Gastroesophageal sphincter (tissue), 4 donors: ENCODE measurements at places on chromosomes 3 and 15. TPM values are rescaled to one million over a fixed set of nuclear protein-coding genes. Genes with fewer than 3 reads are reported as not detected.

Gene DCLK3
- 0.62 TPM for total RNA-seq

Gene ANKRD34C
- total RNA-seq: not detected

Gene THPO
- total RNA-seq: not detected

Gene IRAK2
- total RNA-seq: 2.2 TPM

Gene GRAMD1C
- total RNA-seq: 0.54 TPM

Gene MYEF2
- total RNA-seq: 23.1 TPM

Gene FSD2
- not detected for total RNA-seq

Gene ADPRH
- 19.3 TPM for total RNA-seq

Gene SCAANT1
- not detected for total RNA-seq

DNA sequence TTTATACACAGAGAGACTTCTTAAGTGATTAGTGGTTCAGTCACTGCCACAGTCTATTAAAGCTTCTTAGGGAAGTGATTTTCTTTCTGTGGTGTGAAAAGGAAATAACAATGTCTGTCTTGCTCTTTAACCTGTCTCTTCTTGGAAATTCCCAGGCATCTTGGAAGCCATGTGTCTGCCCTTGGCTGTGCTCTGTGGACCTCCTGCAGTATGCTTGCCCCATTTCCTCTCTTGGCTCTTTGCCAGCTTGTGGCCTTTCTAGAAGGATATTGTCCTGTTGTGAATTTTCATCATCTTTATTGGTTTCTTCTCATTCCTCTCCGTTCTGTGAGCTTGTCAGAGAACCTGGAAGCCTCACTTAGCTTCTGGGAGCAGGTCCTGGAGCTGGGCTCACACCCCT, 338.4 kb upstream of the C2CD4B start:
- ATAC-seq: no peak

DNA sequence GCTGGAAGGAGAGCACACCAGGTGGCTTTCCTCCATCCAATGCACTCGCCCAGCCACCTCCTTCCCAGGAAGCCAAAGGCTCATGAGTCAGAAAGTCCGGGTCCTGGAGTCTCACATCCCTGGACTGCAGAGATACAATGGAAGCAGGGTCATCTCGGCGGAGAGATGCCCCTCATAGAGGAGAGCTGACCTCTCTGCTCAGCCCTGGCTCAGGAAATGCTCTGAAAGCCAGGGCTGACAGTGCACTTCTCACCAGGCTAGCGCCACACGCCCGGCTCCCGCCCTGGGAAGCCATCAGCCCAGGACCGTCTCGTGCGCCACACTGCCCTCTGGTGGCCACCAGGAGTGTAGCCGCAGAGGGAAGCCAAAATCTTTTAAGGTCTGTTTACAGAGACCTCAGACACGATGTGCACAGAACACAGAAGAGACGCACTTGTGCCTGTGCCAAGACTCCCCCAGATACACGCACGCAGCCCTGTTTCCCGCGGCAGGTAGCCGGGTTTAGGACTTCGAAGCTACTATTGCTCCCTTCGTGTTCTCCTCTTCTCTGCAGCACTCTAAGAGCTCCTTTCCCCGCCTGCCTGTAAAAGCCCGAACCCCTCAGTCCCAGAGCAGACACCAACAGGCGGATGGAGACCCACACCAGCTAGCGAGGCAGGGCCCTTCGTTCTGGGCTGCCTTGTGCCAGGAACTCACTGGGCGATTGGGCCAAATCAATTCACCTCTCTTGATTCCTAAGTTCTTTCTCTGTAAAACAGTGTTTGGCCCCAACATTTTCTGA, 9.7 kb downstream of the NTRK3 start:
- ATAC-seq: peak; percentile 82

DNA sequence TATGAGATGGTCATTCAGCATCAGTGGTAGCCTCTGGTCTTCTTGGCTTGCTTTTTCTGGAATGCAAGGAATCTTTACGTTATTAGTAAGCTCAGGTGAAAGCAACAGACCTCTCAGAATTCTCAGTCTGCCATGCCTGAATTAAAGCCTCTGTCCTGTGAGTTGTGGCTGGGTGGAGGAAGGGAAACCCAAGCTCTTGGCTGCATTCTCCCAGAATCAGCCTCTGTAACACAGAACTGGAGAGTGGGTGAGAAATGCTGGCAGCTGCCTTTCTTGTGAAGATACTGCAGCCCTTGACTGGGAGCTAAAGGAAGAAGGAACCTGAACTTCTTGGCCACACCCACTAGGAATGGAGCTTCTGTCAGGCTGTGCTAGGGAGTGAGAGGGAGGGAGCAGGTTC, 505.8 kb downstream of the EPHA3 start:
- ATAC-seq: no peak

- no peak for ATAC-seq
Measured at GRCh38 chr3:114424337-114424736, 130.5 kb downstream of the TIGIT start.

DNA sequence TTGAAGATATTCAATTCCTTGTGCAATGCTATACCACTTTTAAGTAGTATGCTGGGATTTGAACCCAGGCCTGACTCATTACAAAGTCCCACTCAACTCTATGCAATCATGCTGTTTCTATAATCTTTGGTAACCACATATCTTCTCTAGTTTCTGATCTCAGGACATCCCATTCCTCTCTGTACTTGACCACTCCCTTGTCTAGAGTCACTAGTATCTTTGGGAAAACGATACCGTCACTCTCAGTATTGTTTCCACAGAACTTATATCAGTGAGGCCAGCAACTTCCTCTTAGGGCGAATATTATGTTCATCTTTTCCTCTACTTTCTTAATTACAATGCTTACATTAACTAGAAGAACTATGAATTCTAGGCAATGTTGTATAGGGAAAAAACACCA, 137.3 kb upstream of the TSPAN3 start:
- ATAC-seq: no peak

GRCh38 chr3:142889212-142890014, 530 bp upstream of the PCOLCE2 start:
- ATAC-seq: no peak

DNA sequence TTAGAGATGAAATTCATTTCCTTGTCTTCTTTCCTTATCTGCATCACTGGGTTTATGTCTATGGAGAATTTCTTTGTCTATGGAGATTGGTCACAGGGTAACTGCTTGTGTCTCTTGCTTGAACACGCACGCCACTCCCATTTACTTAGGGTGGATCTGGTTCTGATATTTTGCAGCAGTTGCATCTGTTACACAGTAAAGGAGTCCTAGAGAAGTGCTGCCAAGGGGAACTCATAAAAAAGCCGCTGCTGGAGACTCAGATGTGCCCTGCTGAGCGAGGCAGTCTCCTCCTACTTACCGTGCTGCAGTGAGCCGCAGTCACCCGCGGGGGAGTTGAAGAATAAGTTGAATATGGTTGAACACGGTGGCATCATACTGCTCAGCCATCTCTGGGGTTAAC, 105.2 kb upstream of the KLHL25 start:
- no peak for ATAC-seq

DNA sequence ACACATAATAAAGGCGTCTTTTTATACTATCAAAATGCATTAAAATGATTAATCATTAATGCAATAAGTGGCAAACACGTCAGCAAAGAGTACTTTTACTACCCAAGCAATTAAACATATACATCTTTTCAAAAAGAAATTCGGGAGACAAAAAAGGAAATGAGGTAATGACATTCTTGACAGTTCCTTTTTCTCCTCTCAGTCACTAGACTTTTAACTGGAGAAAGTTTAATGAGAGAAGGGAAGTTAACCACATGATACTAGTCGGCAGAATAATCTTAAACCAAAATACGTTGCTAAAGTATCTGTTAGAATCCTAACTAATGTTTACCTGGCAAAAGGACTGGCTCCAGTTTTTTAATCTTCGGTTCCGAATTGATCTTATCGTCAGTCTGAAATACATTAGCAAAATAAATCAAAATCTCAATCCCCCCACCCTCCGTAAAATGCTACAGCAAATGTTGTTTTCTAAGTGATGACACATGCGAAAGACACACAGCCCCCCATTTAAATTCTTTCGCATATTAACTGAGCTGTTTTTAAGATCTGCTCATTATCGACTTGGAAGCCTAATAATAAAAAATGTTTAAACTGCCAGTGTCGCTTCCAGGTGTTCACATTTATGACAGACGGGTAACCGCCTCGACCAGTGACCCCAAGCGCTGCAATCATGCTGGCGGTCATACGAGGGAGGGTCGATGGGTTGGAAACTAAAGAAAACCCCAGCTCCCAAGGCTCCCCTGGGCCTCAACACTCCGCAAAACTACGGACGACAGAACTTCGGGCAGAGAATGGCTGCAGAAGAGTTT, 778 bp downstream of the MTMR10 start:
- no peak for ATAC-seq

DNA sequence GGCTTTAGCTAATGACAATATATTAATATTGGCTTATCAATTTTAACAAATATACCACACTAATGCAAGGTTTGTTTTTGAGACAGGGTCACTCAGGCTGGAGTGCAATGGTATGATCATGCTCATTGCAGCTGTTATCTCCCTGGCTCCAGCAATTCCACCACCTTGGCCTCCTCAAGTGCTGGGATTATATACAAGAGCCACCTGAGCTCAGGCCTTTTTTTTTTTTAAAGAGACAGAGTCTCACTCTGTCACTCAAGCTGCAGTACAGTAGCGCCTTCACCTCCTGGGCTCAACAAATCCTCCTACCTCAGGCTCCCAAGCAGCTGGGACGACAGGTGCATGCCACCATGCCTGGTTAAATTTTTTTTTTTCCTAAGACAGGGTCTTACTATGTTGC, 11.7 kb downstream of the DLG1 start:
- no peak for ATAC-seq

GRCh38 chr15:89656116-89656815, 999 bp upstream of the KIF7 start:
- ATAC-seq: no peak

- peak; percentile 43 for ATAC-seq
Measured at GRCh38 chr3:186534113-186534669, 10.0 kb downstream of the CRYGS start.

DNA sequence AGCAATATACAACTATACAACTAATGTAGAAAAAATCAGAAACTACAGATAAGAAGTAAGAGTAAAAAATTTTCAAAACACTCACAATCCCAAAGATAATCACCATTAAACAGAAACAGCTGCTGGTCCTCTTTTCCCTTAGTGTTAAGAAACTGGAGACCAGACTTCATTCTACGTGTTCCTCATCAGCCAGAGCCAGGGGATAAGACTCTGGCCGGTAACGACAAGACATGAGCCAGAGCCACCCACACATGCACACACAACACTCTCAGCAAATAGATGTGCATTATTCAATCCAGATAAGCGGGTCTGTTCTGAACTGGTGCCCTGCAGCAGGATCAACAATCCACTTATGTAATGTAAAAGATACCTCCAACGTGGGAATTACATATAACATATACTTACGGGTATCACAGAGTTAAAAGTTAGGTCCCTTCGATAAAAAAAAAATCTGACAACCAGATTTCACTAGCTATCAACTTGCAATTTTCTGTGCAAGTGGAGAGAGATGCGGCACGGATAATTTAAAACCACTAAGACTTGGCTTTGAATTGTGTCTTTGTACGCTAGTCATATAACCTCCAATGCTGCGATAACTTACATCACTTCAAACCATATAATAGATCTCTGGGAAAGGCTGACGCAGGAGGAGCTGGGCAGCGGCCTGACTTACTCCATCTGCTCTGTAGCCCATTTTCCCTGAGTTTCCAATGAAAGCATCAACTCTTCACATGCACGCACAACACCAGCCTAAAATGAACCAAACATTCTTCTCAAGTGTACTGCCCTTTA, 17.8 kb downstream of the PRICKLE2 start:
- ATAC-seq: no peak

- ATAC-seq: no peak
Measured at GRCh38 chr15:95580121-95580520, 750.4 kb upstream of the NR2F2 start.

GRCh38 chr3:1883534-1883933, 215.1 kb upstream of the CNTN4 start:
- no peak for ATAC-seq

- ATAC-seq: peak; percentile 73
Measured at GRCh38 chr3:99901200-99901926, 83.7 kb downstream of the CMSS1 start.

- no peak for ATAC-seq
Measured at GRCh38 chr15:95758451-95758850, 572.0 kb upstream of the NR2F2 start.

- ATAC-seq: no peak
Measured at GRCh38 chr15:43763819-43764446, 12.8 kb downstream of the ELL3 start.

- ATAC-seq: no peak
Measured at GRCh38 chr3:167816953-167817352, 81.4 kb downstream of the SERPINI1 start.

GRCh38 chr3:38369186-38369585, 22.6 kb downstream of the XYLB start:
- no peak for ATAC-seq

DNA sequence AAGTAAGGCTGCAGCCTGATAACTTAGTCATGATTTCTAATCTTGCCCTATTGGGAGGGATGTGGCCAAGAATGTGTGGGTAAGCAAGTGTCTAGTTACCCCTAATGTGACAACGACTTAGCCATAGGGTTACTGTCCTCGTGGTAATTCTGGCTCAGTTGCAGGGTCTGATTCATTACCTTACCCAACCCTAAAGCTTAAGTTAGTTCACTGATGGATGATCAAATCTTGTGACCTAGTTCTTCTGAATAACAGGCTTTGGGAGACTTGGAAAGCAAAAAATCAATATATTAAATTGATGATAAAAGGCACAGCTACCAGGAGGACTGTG, 1.6 kb upstream of the INTS14 start:
- no peak for ATAC-seq

DNA sequence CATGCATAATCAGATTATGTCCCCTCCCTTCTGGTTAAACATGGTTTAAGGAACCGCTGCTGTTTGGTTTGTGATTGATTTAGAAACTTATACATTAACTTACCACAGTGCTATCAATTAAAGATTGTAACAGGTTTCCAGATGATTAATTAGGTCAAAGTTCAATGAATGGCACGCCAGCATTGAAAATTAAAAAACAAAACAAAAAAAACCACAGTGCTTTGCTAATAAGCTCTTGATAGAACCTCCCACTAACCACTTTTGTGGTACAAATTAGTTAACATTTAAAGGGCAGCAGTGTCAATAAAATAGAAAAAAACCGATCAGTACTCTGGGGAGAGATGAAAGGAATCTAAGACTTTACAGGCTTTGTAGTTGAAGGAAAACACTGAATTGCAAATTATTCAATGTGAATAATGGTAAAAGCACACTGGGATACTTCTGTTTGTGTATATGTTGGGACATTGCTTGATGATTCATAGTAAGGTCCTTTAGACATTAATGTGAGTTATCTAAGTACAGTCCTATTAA, 7.6 kb upstream of the C3orf38 start:
- ATAC-seq: no peak
